ENCODE measurements at places on chromosomes 5 and 9.

GRCh38 chr5:116035123-116035522 is 2.9 kb downstream of the ARL14EPL start:
- no peak for DNase-seq

DNA sequence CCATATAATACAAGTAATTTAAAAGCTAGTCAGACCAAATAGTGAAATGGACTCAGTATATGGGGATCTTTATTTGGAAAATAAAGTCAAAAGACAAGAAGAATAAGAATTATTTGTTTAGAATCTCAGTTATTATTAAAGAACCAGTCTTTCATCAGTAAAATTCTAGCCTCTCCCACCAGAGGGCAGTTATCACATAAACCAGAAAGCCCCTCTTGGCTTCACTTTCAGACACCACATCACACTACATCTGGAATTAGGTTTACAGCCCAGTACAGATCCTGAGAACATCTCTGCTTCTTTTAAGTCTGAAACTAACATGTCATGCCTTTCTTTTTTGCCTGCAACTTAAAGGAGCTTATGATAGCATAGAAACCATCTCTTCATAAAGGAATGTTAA is 12.2 kb upstream of the HSPB3 start:
- peak; percentile 40 for DNase-seq

- peak; percentile 40 for DNase-seq
Measured at GRCh38 chr9:129382281-129383018, 204.4 kb upstream of the IER5L start.

DNA sequence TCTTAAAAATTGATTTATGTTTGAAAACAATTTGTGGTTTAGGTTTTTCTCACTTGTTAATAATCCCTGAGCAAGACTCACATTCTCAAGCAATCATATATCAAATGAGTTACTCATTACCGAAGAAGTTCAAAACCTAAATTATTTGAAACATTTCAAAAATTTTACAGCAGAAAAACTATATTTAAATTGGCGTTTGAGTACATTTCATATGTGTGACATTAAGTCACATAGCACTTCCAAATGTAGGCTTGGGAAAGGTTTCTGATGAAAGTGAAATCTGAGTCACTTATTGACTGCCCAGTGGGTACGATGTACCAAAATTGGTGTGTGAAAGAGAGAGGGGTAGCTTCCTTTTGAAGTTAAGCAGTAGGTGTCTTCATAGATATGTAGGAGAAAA is 411.4 kb upstream of the SGCD start:
- DNase-seq = no peak

- no peak for DNase-seq
Measured at GRCh38 chr9:80072451-80072850, 500.7 kb downstream of the TLE4 start.

DNA sequence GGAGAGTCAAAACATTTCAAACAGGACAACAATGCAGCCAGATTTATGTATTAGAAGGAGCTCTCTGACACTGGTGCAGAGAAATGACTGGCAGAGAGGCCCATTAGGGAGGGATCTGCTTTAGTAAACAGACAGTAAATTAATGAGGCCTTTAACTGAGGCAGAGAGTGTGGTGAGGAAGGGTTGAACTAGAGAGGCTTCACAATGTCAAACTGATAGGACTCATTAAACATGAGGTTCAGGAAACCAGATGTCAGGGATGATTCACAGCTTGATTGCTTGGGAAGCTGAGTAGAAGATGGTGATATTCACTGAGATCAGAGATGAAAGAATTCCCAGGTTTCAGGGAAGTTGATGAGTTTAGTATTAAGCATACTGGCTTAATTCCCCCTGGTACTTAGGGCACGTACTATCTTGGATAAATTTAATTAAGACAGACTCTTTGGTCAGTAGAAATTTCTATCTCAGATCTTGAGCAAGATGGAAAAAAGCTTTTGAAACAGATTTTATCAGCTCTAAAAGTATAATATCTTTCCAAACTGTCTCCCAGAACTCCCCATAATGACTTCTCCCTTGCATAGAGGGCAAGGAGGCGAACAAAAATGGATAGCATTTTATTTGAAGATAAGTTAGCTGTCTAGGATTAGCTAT is 8.6 kb upstream of the MUSK start:
- DNase-seq = peak; percentile 32

DNA sequence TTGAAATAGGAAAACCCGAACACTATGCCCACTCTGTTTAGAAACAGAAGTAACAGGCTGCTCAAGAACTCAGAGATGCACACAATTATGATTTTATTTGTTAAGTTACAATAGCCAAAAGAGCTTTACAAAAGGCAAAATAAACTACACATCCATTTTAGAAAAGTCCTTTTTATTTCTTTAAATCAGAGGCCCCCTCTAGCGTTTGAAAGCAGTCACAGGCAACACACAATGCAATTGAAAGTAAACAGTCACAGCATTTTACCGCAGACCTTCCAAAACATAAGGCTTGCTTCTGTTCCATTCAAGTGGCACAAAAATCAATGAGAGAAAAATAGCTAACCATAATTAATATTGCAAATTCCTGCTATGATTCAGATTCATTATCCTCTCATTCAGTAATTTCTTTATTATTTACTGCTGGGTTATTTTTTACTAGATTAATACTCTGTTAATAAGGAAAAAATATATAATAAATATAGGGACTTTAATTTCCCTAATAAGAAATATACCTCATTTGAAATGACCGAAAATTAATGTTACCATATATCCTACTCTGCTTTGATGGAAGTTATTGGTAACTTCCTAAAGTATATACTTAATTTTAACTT is 78.3 kb downstream of the CEP120 start:
- peak; percentile 12 for DNase-seq

DNA sequence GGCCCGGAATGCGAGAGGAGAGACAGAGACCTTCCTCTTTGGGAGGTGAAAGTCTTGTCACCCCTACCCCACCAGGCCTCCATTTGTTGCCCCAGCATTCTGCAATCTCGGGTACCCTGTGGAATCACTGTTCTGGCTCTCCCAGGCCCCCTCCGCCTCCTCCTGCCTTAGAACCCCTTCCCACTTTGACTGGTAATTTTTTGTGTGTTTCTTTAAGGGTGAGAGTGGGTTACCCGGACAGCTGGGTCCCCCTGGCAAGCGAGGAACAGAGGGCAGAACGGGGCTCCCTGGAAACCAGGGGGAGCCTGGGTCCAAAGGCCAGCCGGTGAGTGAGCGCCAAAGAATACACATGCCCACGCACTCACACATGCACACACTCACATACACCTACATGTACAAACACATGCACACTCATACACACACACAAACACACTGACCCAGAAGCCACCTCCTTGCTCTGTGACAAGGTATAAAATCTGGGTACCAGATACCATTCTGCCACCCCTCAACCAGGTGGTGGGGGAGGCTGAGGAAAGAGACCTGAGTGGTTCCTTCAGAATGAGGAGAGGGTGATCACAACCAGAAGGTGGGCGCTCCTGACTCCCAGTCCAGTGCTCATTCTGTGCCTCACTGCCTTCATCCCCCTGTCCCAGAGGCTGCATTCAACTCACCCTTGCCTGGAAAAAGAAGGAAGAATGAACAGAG is 30.9 kb upstream of the ORM1 start:
- DNase-seq = no peak

GRCh38 chr9:228929-229695 is 14.4 kb downstream of the DOCK8 start:
- DNase-seq = no peak

DNA sequence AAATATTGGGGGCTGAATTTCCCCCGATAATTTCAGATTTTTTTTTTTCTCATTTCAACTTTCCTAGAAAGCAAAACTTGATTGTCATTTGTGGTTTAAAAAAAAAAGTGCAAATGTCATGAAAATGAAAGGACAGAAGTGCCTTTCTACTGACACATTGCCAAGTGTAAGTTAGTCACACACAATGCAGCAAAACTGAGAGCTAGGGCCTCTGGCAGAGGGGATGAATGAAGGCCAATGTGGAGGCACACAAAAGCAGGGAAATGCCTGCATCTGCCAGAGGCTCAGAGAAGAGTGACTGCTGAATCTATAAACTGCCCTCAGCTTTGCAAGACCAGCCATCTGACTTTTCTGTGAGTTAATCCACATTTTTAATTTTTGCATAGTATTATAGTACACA is 6.8 kb upstream of the IFNA5 start:
- no peak for DNase-seq

GRCh38 chr5:140005145-140005591 is 37.9 kb downstream of the NRG2 start:
- DNase-seq = no peak

- DNase-seq = no peak
Measured at GRCh38 chr5:14464671-14465070, 116.9 kb upstream of the OTULINL start.

GRCh38 chr9:124475868-124476690 is 25.8 kb downstream of the ADGRD2 start:
- no peak for DNase-seq
